ENCODE measurements at places on chromosomes 2 and 18.

- peak; percentile 76 for DNase-seq
Measured at GRCh38 chr2:2294183-2294690, 36.8 kb downstream of the MYT1L start.

DNA sequence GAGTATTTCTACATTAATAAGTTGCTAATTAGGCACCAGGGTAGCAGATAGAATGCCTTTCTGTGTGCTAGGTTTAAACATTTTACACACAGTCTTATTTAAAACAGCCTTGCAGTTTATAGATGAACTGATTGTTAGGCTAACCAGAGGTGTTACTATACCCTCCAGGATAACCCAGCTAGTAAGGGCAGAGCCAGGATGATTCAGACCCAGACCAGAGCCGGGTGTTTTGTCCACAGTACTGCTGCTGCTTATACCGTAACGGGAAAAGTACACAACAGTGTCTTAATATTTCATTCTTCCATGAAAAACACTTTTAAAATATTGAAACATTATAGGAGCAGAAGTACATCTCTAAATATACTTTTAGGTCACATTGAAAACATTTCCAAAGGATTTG is 82.7 kb downstream of the MALT1 start:
- no peak for DNase-seq

- no peak for DNase-seq
Measured at GRCh38 chr2:56118474-56118873, 65.3 kb upstream of the CCDC85A start.

DNA sequence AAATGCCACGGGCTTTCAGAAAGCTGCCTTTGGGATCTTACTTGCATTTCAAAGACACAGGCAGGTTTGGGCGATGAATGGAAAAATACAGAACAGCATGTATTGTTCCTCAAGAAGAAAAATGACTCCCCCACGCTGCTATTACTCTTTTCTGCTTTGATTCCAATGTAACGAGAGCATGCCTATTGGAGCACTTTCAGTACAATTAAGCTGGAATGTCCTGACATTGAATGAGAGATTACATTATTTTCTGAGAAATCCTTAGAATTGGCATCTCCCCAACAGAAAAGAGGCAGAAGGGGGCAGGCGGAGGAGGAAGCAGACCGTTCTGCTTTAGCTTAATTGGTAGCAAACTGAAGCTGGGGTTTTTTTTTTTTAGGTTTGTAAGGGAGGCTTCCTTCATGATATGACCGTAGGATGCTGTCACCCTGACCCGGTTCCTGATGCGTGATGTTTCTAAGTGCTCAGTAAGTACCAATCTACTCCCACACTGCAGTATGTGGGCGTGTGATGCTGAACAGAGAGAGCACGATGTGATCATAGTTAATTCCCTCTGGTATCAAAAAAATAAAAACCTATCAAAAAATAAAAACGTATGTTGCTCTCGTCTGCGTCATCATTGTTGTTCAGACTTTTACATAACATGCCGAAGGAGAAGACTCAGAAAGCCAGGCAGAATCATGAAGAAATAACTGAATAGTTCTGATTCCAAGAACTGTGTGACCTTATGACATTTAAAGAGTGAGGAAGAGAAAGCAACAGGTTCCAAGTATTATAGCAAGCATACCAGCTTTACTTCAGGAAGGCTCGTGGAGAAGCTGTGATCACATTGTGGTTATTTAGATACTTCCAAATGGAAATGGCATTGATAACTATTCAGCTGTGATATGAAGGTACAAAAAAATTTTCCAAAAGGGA is 40.5 kb downstream of the LONRF2 start:
- DNase-seq, result no peak

GRCh38 chr2:151097128-151097527 is 164.5 kb downstream of the RBM43 start:
- no peak for DNase-seq

Measured in WERI-Rb-1 (cell line).